Choroid plexus epithelial cell (primary cell): ENCODE measurements at places on chromosomes 5 and 9.

- peak; percentile 28 for DNase-seq
Measured at GRCh38 chr5:38367410-38367809, 109.1 kb downstream of the EGFLAM start.

DNA sequence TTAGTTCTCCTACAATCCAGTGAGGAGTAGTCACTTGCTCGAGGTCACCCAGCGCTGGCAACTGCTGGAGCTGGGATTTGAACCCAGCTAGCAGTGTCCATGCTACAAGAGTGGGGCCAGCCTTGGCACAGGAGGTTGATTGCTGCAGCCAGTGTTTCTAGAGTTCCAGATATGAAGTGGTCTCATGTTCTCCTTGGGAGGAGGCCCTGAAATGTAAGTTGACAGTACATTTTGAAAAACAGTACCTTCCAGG lies 802 bp downstream of the CCDC107 start:
- DNase-seq, result peak; percentile 57

DNA sequence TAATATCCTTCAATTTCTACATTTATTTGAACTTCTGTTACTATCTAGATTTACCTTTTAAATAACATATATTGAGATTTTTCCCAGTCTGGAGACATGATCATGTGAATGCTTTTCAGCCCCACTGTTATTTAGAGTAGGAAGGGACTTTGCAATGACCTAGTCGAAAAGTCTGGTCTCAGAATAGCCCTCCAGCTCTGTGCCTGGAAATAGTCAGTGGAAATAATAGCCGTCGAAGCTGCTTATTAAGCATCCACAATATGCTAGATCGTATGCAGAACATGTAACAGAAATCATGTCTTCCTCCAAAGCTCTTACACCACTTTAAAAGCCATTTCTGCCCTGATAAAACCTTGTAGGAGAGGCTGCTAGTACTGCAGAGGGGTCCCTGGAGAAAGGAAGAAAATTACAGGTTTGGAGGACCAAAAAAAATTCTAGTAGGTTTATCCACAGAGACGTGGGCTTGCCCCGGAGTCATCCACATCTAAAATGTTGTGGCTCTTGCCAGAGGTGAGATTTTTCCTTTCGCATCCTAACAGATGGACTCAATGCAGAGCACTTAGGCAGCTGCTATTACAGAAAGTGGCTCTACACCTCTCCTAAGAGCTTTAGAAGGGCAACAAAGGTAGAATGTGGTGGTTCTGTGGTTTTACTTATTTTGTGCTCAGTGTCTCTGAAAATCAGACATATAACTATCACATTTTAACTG lies 2.5 kb upstream of the FGF1 start:
- DNase-seq, result no peak

- no peak for DNase-seq
Measured at GRCh38 chr5:41009232-41009631, 61.9 kb downstream of the MROH2B start.

DNA sequence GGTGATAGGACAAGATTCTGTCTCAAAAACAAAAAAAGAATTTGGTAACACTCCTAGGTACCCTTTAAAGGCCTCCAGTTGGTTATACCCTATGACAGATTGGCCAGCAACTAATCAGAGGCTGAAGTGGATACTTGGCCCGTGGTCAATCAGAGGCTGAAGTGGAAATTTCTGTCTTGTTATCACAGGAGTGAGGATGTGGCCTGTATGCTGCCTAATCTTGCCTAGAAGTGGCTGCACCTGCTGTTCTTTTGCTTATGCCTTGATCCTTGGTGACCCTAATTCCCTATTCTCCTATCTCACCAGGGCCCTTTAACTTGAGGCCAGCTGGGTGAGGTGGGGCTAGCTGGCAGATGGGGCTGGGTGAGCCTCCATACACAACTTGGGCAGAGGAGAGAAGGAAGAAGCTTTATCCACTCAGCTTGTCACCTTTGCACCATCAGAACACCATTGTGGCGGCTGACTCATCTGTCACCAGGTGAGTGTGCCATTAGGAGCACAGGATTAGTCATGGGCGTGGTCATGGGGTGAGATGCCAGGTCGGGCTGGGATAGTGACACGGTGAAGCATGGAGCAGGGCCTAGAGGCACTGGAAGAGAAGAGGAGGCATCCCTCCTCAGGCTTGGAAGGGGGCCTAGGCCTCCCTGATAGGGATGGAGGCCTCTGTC lies 41.5 kb downstream of the SAR1B start:
- no peak for DNase-seq

GRCh38 chr9:21688108-21689102 lies 114.0 kb upstream of the MTAP start:
- DNase-seq, result peak; percentile 70

DNA sequence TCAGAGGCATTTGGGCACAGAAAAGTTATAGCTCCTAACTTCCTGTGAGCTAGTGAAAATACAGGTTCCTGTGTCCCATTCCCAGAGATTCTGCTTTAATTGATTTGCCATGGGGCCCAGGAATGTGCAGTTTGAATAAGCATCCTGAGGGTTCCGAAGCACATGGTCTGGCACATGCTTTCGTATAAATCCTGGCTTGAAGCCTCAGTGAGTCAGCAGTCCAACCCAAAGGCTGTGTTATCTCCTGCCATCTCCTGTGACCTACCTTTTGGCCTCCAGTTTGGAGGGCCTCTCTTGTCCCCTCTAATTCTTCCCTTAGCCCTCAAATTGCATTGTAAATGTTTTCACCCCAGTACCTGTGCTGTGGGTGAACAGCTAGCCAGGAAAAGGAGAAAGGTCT lies 183.8 kb downstream of the NR3C1 start:
- DNase-seq, result peak; percentile 26
